M059J (cell line): ENCODE measurements at places on chromosomes 12 and 14.
A peak's percentile ranks its signal among the peaks of the same experiment; 100 is the strongest.

GRCh38 chr14:67411820-67412421 is at the start of gene PLEK2:
TSS of gene PLEK2 (minus strand) at chr14:67412165. CDS start at chr14:67412059, 106 bp downstream.
- DNase-seq, result no peak

DNA sequence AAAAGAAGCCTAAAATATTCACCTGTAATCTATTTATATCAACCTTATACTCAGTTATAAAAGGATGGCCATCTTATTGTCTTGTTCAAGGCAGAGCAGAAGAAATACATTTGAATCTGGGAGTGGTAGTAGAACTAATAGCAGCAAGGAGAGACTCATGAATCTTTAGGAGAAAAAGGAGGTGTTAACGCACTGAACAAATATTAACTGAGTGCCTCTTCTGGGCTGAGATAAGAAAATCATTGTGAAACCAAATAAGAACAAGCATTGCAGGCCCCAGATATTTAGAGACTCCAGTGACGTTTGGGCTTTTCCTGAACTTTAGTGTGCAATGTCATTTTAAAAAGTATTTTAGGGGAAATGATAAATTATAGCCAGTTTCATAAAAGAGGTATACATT is 790.6 kb downstream of the DIO2 start:
- no peak for DNase-seq

DNA sequence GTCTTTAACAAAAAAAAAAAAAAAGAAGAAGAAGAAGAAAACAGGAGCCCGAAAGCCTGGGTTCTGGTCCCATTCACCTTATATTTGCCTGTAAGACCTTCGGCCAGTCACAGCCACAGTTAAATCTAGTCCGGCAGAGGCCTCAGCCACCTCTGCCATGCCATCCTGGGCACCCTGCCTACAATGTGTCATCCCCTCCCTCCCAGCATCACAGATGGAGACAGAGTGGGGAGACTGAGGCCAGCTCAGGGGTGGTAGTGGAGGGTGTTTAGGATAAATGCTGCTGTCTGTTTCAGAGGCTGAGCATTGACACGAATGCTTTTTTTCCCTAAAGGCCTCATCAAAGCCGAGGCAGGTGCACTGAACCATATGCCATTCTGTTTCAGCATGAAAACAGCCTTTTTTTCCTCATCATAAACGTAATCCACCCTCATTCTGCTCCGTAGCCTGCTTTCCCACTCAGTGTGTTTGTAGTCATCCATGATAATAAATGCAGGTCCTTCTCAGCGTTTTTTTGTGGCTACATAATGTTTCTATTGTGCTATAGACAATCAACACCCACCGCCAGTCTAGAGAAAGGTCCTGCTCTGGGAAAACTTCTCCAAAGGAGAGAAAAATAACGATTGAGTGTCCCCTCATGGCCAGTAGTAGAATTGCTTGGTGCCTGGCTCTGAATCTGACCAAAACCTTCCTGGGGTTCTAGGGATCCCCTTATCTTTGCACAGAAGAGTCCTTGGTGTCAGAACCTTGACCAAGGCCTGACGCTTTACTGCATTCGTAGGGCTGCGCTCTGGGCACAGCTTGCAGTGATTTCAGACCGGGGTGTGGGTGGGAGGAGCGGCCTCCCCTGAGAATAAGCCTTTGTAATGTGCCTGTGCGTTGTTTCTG is 41.1 kb upstream of the TSPAN9 start:
- no peak for DNase-seq

- no peak for DNase-seq
Measured at GRCh38 chr14:82642425-82642824, 1108.8 kb upstream of the SEL1L start.

DNA sequence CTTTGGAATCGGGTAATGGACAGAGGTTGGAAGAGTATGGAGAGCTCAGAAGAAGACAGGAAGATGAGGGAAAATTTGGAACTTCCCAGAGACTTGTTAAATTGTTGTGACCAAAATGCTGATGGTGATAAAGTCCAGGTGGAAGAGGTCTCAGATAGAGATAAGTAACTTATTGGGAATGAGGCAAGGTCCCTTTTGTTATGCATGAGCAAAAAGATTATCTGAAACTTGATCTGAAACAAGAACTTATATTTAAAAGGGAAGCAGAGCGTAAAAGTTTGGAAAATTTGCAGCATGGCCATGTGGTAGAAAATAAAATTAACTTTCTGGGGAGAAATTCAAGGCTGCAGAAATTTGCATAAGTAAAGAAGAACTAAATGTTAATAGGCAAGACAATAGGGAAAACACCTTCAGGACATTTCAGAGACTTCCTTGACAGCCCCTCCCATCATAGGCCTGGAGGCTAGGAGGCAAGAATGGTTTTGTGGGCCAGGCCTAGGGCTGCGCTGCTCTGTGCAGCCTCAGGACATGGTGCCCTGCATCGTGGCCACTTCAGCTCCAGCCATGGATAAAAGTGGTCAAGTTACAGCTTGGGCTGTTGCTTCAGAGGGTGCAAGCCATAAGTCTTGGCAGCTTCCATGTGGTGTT is 425.7 kb upstream of the PRICKLE1 start:
- DNase-seq, result no peak

- peak; percentile 25 for DNase-seq
Measured at GRCh38 chr14:32307881-32308582, 21.1 kb upstream of the AKAP6 start.

DNA sequence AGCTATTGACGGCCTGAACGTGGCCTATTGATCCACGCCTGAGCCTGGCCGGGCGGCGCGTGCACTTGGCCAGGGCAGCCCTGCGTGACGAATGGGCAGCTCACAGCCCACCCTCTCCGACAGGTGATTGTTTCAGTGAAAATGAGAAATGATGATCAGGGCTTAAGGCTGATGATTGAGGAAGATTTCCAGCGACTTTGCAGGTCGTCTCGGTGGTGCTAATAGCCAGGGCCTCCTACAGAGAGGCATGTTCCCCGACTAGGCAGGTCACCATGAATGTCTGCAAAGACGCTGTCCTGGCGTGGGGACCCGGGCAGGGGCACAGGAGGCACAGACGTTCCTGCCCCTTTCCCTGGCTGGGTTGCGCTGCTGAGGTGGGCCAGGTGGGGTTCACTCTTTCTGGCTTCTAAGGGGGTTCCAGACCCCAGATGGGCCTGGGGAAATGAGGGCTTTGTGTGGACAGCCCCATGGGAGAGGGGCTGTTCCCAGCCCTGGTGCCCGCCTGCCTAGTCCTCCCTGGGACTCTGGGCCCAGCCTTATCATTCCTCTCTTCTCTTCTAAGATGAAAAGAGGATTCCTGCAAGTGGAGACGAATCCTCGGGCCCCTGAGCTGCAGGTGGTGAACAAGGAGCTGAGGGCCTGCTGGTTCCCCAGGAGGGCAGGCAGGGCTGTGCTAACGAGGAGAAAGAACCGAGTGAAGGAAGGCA is 157.4 kb downstream of the KIF26A start:
- no peak for DNase-seq

GRCh38 chr14:53613404-53614253 is 343.0 kb downstream of the BMP4 start:
- DNase-seq, result peak; percentile 59

- no peak for DNase-seq
Measured at GRCh38 chr14:71418532-71419245, 511.4 kb downstream of the PCNX1 start.

- no peak for DNase-seq
Measured at GRCh38 chr12:18824287-18824686, 86.4 kb downstream of the CAPZA3 start.

DNA sequence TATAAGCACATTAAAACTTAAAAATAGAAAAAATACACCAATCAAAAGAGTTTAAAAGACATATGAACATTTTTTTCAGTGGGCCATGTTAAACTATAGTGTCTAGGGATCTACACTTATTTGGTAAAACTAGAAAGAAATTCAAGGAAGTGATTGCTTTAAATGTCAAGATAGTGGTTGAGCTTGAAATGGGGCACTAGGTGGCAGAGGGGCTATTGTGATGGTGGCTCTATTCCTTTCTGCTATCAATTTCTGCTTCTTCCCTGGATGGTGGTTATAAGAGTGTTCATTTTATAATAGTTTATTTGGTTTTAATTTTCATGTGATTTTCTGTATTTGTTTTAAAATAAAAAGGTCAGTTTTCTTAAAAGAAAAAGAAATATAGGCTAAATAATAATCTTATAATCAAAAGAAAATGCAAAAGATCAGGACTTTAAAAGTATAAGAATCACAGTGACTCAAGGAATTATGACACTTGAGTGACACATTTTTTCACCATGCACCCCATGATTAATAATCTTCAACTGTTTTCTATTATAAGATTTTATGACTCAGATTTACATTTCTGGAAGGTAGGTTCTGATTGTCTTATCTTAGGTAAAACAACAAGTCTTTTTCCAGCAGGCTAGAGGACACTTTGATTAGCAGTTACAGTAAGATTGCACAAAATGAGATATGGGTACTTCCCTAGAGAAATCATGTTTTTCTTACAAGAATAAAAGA is 137.5 kb downstream of the FSCB start:
- no peak for DNase-seq

GRCh38 chr14:39217214-39217879 is 16.4 kb upstream of the MIA2 start:
- DNase-seq, result peak; percentile 29

DNA sequence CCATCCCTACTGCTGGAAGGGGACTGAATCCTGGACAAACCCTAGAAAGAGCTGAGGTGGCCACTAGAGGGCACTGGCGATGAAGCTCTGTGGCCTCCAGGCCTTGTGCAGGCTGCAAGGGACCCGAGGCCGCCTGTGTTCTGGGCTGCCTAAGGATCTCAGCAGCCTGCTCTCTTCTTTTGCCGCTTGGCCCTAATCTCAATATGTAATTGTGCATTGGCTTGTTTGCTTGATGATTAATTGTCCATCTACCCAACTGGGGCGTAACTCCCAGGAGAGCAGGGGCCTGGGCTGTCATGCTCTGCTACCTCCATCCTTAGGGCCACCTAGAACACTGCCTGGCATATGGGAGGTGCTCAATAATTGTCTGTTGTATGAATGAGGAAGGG is 73.8 kb downstream of the SYNE3 start:
- DNase-seq, result peak; percentile 65

- DNase-seq, result no peak
Measured at GRCh38 chr14:99063620-99064225, 208.3 kb downstream of the BCL11B start.

- DNase-seq, result no peak
Measured at GRCh38 chr14:36817071-36817930, 155.6 kb downstream of the PAX9 start.

DNA sequence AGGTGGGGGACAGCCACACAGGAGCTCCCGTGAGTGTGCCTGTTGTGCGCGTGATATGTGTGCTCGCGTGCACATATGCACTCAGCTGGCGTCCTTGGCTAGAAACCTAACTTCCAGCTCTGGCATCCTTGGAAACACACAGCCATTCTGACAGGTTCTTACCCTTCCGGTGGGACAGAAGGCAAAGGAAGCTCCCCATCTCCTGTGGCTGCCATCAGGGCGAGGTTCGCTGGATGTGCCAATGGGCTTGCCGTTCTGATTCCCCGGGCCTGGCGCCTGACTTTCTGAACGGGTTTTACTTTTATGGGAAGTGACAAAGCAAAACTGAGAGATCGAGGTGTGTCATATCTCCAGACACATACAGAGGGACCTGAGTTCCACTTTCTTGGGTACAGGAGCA is 124.7 kb downstream of the PAPOLA start:
- no peak for DNase-seq

- peak; percentile 2 for DNase-seq
Measured at GRCh38 chr12:48286665-48287064, 64.1 kb downstream of the ZNF641 start.

- DNase-seq, result no peak
Measured at GRCh38 chr12:16555630-16556029, 50.3 kb downstream of the LMO3 start.

GRCh38 chr12:55631733-55632132 is 5.0 kb upstream of the OR10P1 start:
- DNase-seq, result no peak

GRCh38 chr14:68694516-68695235 is 98.2 kb downstream of the ZFP36L1 start:
- peak; percentile 80 for DNase-seq

DNA sequence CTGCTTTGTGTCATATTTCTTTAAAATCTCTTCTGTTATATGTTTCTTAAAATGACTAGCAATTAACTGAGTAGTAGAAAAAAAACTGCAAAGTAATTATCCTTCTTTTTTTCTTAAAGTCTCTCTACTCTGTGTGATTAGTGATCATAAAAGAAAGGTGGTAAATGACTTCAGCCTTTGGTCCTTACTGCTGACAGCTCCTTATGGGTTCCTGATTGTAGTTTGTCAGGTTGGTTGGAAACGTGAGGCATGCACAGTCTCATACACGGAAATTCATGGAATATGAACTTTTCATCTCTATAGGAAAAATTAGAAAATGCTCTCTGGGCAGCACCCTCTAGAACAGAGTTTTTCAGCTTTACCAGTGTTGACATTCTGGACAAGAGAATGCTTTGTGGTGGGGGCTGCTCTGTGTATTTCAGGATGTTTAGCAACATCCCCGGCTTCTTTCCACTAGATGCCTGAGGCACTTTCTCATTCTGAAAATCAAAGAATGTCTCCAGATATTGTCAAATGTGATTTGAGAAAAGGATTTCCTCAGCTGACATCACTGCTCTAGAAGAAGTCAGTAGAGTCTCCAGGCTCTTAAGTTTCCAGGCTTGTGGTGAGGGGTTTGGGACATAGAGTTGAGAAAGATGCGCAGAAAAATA is 121.0 kb downstream of the PIK3C2G start:
- peak; percentile 50 for DNase-seq

DNA sequence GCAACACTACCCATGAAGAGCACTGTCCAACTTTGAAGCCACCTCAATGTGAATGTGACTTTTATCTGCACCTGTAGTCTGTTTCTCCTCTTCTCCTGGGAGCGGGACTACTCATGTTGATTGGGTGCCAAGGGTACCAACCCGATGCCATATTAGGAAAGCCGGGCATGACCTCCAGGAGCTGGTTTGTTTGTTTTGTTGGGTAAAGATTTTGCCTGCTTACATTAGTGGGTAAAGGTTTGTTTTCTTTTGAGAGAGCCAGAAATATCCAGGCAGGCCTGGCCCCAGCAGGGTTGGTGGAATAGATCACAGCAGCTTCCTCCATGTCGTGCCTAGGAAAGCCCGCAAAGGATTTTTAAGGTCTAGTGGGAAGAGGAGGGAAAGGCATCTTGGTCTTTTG is 19.7 kb upstream of the ITPK1 start:
- DNase-seq, result peak; percentile 46

DNA sequence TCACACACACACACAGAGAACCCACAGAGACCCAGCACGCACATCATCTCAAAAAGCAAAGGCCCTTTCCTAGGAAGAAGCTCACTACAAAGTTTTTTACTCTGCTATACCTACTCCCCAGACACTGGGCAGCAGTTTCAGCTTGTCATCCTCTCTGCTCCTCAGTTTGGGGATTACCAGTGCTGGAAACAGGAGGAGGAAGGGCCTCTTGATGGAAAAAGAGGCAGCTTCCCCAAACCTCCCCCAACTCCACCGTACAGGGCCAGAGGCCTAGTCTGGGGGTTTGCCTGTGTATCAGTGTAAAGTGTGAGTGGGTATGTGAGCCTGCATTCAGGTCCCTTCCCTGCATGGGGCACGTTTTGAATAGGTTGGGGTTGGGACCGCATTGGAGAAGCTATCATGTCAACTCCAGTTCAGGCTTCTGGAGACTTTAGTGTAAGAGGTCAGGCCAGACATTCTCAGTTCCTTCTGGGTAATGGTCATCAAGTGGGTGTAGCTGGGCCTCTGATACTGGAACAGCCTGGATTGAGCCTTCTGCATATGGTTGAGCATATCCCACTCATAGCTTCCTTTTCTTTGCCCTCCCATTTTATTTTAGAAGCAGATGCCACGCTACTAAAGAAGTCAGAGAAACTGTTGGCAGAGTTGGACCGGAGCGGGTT is 1.2 kb downstream of the REM2 start:
- no peak for DNase-seq

GRCh38 chr14:89340200-89341181 is 76.5 kb downstream of the FOXN3 start:
- DNase-seq, result no peak
